Foreskin keratinocyte (primary cell): ENCODE measurements at places on chromosomes 6 and 20. TPM values are rescaled to one million over a fixed set of nuclear protein-coding genes. Genes with fewer than 3 reads are reported as not detected.

TINAG gene
- not detected in 2 replicates for total RNA-seq

KCTD20 gene
- total RNA-seq, result 26.1 and 33.3 TPM in 2 replicates

PCK1 gene
- total RNA-seq, result not detected in 2 replicates

CRISP2 gene
- total RNA-seq, result not detected in 2 replicates

GTSF1L gene
- total RNA-seq, result not detected in 2 replicates

SLC17A1 gene
- total RNA-seq, result not detected in 2 replicates

DLL1 gene
- total RNA-seq, result 12.0 and 18.8 TPM in 2 replicates

GNAS gene
- 697 and 702 TPM in 2 replicates for total RNA-seq

FABP7 gene
- 0.27 and 0.39 TPM in 2 replicates for total RNA-seq

FAM83C gene
- 2.6 and 3.0 TPM in 2 replicates for total RNA-seq

KCNK5 gene
- 0.04 TPM in 1 of 2 replicates, not detected in the other for total RNA-seq

MACROD2 gene
- total RNA-seq, result 0.67 and 0.68 TPM in 2 replicates

SLA2 gene
- total RNA-seq, result not detected in 2 replicates

BNIP5 gene
- total RNA-seq, result not detected in 2 replicates

PAK5 gene
- total RNA-seq, result not detected in 2 replicates

HTR1E gene
- not detected in 2 replicates for total RNA-seq

TCP11 gene
- 0.07 TPM in 1 of 2 replicates, not detected in the other for total RNA-seq

TMEM242 gene
- total RNA-seq, result 9.0 and 9.6 TPM in 2 replicates

SLC4A11 gene
- 11.3 TPM in 2 replicates for total RNA-seq

PAX1 gene
- not detected in 2 replicates for total RNA-seq

GPLD1 gene
- 0.03 and 0.07 TPM in 2 replicates for total RNA-seq

ANKRD6 gene
- total RNA-seq, result 7.0 and 8.1 TPM in 2 replicates

ADTRP gene
- total RNA-seq, result 3.1 and 5.5 TPM in 2 replicates

CLVS2 gene
- not detected in 2 replicates for total RNA-seq

CFAP206 gene
- 0.17 and 0.18 TPM in 2 replicates for total RNA-seq

MLN gene
- not detected in 2 replicates for total RNA-seq

ARMC2 gene
- total RNA-seq, result 2.4 and 3.0 TPM in 2 replicates

OR12D3 gene
- not detected in 2 replicates for total RNA-seq

ASF1A gene
- 18.3 and 20.8 TPM in 2 replicates for total RNA-seq

AP5S1 gene
- 11.9 and 12.5 TPM in 2 replicates for total RNA-seq

GATA5 gene
- total RNA-seq, result not detected in 2 replicates

TBX18 gene
- not detected in 2 replicates for total RNA-seq

RAE1 gene
- 34.1 and 35.0 TPM in 2 replicates for total RNA-seq

SLC44A4 gene
- 0.25 and 0.37 TPM in 2 replicates for total RNA-seq

ENPP4 gene
- total RNA-seq, result 0.07 and 0.14 TPM in 2 replicates

SNAI1 gene
- total RNA-seq, result 0.04 TPM in 1 of 2 replicates, not detected in the other

OSER1 gene
- 29.9 and 32.9 TPM in 2 replicates for total RNA-seq
